ENCODE measurements at places on chromosomes 4 and X.

GRCh38 chr4:75087865-75088264 lies 154.9 kb downstream of the PARM1 start:
- DNase-seq: no peak

DNA sequence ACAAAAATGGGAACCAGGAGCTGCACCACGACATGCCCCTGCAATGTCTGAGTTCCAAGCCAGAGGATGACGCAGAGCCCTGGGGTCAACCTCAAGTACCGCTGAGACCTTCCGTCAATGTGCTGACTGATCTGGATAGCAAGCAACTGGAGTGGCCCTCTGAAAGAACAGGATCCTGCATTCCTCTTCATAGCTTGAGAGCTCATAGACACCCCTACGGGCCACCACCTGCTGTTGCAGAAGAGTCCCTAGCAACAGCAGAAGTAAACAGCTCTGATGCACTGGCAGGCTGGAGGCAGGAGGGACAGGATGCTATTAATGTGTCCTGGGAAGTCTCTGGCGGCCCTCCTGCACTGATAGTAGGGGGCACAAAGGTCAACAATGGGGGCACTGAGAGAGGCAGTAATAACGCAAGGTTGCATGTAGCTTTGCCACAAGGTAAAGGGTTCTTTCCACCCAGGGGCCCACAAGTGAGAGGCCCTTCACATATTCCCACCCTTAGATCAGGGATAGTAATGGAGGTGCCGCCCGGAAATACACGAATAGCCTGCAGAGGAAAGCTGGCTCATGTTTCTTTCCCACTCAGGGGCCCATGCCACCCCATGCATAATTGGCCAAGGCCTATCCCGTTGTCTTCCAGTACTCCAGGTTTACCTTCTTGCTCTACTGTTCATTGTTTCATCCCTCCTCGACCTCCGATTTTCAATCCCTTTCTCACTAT lies 1.3 kb downstream of the PRR32 start:
- DNase-seq: no peak

DNA sequence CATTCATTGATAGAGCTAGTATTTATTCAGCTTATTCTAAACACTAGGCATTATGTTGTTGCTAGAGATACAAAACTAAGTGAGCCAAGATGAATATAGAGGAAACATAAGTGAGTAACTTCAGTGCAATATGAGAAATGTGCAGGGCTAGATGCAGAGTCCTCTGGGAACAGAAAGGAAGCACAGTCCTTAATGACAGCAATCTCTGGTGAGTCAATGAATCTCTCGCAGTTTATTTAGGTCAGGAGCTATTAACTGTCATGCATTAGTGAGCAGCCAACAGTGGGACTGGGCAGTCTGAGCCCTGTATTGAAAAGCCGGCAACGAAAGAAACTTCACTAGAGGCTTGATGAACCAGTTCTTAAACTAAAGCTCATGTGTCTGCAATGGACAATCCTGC lies 598.1 kb upstream of the MAGEB2 start:
- no peak for DNase-seq

GRCh38 chr4:6021831-6022606 lies 3.8 kb upstream of the C4orf50 start:
- no peak for DNase-seq

GRCh38 chrX:119606280-119607017 lies at the start of gene NKRF:
Gene NKRF, minus strand, starts transcription at chrX:119606424.
- peak; percentile 83 for DNase-seq

- peak; percentile 0 for DNase-seq
These were observed 127.3 kb upstream of the WDR1 start for GRCh38 chr4:10243856-10244255.

DNA sequence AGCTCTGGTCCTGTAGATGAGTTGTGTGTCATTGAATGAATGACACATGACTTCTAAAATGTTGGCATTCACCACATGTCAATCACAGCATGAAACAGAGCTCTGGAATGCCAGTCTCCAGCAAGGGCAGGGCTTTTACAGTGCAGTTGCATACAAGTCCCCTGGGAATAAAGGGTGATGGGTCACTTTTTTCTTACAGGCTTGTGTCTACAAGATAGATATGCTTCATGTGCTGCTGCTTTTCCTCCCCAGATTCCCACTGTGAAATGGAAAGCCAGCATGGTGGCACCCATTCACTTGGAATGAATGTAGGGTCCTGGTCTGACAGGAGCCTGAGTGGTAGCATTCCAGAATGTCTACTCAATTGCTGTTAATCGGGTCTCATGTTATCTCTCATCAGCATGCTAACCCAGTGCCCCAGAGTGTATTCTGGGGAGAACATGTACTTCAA lies 159.1 kb upstream of the KIT start:
- DNase-seq: no peak

DNA sequence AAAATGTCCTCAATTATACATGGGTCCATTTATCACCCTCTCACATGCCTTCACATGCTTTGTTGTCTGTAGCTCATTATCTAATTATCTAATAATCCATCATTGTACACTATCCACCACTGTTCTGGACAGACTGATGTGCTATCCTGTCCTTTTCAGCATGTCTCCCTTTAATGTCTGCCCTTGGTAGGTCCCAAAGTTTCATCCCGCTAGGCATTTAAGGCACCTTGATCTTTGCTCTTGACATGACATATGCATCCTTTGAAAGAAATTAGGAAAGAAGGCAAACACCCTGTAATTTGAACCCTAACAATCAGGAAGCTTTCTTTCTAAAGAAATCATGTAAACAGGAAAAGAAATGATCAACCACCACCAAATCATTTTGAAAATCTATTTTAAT lies 5.7 kb downstream of the CHST7 start:
- no peak for DNase-seq

DNA sequence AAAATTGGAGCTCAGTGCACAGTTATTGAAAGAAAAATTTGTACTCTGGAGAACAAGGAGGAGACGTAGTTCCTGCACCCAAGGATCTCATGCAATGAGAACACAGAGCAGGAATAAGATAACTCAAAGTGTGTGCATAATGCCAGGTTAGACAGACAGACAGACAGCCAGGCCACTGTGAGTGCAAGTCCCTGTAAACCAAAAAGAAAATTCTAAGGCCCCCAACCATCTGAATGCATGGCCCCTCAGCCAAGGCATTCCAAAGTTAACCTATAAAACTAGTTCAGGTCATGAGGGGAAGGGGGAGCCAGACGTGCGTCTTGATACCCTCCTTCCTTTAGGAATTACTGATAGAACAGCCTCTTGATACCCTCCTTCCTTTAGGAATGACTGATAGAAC lies 94.5 kb upstream of the ENPP6 start:
- no peak for DNase-seq

DNA sequence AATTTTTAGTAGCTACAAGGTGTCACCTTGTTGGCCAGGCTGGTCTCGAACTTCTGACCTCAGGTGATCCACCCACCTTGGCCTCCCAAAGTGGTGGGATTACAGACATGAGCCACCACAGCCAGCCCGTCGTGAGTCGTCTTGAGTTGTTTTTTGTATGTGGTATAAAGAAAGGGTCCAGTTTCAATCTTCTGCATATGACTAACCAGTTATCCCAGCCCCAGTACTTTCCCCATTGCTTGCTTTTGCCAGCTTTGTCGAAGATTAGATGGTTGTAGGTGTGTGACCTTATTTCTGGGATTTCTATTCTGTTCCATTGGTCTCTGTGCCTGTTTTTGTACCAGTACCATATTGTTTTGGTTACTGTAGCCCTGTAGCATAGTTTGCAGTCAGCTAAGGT lies 105.9 kb downstream of the OR13H1 start:
- DNase-seq: no peak

- no peak for DNase-seq
These were observed 173.1 kb downstream of the TMEM47 start for GRCh38 chrX:34483980-34484379.

DNA sequence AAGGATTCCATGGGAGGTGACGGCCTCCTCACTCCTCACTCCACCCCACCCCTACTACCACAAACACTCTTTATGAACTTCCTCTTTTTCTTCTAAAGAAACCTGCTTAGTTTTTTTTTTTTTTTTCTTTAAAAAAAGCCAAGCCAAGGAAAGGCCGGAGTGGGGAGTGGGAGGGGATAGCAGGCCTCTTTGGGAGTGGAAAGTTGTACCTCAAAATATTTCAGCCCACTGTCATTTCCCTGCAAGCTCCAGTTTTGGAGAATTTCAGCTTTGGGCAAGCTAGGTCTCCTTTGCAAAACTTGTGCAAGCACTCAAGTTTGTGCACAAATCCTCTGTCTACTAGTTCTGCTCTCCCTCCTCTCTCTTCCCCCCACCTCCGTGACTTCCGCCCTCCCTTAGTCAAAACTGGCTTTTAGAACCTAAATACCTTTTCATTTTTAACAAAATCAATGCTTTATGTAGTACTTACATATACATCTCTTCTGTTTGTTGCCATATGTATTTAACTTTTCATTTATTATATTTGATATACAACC lies 512 bp upstream of the ANTXR2 start:
- DNase-seq: peak; percentile 70

DNA sequence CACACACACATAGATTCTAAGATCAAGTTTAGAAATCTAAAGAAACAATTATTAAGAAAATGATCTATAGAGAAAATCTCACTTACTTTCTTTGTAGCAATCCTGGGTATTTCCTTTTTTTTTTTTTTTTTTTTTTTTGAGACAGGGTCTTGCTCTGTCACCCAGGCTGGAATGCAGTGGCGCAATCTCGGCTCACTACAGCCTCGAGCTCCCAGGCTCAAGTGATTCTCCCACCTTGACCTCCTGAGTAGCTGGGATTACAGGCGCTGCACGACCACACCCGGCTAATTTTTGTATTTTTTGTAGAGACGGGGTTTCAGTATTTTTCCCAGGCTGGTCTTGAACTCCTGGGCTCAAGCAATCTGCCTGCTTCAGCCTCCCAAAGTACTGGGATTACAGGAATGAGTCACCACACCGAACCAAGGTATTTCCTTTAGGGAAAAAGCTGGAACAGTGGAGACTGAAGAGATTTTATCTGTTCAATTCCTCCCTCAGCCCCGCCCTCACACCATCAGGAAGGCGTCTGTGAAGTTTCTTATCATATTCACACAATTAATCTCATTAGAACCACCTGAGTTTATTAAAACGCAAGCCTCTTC lies at the start of gene TRIML2:
TRIML2 (minus strand) TSS at position 447 of the 599 bp plus-strand sequence. CDS start 4,235 bp downstream, outside the sequence.
- DNase-seq: no peak

DNA sequence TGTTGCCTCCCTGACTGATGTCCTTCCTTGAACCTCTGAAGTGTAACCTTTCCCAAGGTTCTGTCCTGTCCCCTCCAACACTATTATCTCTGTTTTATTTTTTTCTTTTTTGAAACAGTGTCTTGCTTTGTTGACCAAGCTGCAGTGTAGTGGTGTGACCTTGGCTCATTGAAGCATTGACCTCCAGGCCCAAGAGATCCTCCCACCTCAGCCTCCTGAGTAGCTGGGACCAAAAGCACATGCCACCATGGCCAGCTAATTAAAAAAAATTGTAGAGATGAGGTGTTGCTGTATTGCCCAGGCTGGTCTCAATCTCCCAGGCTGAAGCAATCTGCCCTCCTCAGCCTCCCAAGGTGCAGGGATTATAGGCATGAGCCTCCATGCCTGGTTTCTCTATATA lies 59.0 kb downstream of the EDA start:
- DNase-seq: no peak

- no peak for DNase-seq
These were observed 123.2 kb downstream of the ELOVL6 start for GRCh38 chr4:110075083-110075738.

DNA sequence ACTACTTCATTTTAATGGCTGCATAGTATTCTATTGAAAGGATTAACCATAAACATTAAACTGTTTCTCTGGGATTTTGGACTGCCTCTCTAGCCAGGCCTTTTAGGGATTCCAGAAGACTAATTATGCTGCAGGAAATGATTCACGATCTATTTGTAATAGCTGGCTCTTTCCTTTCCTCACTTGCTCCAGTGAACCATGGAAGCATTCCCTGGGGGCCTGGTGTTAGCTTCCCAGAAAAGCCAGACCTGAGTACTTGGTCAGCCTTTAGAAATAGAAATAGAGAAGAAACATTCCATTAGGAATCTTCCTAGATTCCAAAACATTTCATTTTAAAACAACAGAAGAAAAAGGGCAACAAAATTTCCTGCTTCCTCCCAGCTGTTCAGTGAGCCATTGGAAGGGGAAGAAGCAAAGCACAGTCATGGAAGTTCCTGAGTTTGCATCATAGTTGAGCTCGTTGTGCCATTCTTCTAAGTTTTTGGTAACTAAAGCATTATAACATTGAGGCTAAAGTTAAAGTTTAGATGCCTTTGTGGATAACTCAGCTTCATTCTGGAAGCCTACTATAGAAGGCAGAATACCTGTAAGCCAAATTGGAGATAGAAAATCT lies 83.5 kb downstream of the NPNT start:
- DNase-seq: no peak

DNA sequence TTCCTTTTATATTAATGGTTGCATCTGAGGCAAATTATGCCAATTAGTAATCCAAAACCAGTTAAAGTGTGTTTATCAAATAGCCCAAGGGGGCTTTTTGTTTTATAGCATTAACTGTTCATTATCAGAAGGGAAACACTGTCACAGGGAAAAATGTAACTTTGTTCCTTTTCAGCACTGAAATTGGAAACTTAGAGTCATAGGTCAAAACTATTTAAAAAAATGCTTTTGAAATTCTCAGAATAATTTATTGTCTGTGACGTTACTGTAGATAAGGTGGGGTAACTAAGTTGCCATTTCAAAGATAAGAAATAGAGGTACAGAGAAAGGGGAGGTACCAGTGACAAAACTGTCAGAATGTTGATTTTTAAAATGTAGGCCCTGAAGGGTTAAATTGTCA lies 129.3 kb downstream of the AKAP4 start:
- DNase-seq: no peak

DNA sequence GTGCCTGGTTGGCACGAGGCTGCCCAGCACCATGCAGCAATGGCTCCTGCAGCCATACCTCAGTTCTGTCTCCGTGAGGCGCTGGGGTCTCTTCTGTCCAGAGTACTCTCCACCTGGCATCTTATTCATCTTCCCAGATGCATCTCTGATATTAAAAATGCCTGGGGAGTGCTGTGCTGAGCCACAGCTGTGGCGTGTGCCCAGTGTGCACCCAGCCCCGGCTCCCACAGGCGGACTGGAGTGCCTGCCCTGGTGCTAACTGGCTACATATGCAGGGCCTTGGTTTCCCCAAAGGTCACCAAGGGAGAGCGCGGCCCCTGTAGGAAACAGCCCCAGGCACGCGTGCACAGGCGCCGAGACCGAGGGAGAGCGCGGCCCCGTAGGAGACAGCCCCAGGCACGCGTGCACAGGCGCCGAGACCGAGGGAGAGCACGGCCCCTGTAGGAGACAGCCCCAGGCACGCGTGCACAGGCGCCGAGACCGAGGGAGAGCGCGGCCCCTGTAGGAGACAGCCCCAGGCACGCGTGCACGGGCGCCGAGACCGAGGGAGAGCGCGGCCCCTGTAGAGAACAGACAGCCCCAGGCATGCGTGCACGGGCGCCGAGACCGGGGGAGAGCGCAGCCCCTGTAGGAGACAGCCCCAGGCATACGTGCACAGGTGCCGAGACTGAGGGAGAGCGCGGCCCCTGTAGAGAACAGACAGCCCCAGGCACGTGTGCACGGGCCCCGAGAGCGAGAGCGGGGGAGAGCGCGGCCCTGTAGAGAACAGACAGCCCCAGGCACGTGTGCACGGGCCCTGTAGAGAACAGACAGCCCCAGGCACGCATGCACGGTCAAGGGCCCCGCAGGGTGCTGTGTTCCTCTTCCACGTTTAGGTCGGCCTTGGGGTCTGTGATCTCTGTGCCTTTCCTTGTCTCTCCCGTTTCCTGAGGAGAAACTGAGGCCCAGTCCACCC lies 14.5 kb downstream of the TMEM175 start:
- no peak for DNase-seq

- no peak for DNase-seq
These were observed 33.8 kb upstream of the SLAIN2 start for GRCh38 chr4:48307528-48307927.

Measured in germinal center (tissue), 1 donor.